Right ventricle myocardium superior (tissue), 1 donor: ENCODE measurements at places on chromosomes 7 and 10.

DNA sequence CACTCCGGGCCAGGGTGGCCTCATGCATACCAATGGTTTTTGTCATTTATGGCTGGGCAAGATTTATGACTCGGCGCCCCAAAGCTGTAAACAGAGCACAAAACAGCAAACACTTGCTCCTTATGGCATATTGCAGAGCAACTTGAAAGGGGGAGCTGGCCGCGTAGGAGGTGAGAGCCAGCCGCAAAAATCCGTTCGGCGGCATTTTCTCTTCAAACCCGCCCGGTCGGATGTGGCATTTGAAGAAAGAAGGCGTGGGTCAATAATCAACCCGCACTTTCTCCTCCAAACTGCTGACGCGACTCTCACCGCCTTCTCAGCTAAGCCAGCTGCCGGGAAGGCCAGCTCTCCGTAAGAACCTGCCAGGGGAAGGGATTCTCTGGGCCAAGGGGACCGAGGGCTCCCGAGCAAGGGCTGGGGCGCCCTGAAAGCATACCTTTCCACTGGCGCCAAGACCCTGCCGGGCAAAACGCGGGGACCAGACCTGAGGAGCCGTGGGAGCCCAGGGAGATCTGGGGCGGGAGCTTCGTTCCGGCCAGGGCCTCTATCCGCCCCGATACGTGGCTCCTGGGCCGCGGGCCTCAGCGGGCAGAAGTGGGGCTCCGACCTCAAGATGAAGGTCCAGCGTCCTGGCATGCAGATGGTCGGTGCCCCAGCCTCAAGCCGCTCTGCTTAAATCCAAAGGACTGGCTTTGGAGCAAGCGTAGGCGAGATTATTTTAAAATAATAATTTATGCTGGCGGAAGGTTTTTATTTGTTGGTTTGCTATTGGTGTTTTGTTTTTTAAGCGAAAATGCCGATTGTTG lies 12.9 kb upstream of the HOXA2 start:
- no peak for DNase-seq

DNA sequence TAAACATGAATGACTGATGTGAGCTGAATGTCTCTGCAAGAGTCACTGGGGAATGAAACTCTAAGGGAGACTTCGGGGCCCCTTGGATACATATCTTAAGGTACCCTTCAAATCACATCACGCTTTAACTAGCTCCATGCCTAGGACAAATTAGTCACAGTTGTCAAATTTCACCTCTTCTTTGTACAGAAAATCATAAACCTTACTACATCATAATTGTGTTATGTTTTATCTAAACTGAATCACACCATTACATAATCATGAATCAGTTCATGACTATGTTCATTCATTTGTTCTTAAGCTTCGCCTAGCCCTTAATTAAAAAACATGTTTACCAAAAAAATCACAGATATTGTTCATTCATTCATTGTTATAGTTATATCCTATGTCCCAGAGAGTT lies 2.1 kb upstream of the SLC13A1 start:
- no peak for DNase-seq

GRCh38 chr7:32892521-32893206 lies 1.1 kb upstream of the KBTBD2 start:
- DNase-seq: peak; percentile 60

- no peak for DNase-seq
Measured at GRCh38 chr10:99779335-99779734, 3.1 kb upstream of the ABCC2 start.

DNA sequence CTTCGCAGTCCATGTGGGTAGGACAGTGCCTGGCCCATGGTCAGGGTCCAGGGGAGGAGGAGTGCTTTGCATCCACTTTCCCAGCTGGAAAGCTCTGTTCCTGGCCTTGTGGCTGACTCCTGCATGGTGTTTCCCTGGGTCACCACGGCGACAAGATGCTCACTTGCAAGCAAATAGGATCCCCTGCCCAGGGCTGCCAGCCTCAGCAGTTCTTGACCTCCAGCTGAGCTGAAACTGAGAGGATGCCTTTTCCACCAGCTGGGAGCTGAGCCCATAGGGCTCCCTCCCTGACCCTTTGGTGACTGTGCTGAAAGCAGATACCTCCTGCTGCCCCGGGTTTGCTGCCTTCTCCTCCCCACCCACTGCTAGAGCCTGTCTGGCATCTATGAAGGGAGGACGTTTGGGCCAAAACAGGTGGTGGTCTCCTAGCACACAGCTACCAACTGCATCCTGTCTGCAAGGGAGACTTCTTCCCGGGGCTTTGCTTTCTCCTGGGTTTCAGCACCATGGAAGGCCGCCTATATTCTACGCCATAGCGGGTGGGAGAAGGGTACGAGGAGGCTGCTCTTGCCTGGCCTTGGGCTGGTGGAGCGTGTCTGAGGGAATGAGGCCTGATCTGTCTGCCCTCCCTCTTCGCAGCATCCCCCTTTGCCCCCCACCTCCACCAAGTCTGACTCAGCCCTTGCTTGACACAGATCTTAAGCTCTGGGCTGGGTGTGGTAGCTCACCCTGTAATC lies 34.4 kb downstream of the UBTD1 start:
- DNase-seq: no peak

- DNase-seq: no peak
Measured at GRCh38 chr10:84534168-84534567, 205.8 kb downstream of the CCSER2 start.

DNA sequence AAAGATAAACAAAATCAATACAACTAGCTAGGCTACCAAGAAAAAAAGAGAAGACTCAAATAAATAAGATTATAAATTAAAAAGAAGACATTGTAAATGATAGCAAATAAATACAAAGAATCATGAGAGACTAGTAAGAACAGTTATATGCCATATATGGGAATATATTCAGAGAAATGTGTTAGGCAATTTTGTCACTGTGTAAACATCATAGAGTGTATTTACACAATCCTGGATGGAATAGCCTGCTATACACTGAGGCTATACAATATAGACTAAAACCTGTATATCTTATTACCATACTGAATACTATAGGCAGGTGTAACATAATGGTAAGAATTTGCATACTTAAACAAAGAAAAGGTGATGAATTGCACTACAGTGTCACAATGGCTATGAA lies 717.4 kb downstream of the PARD3 start:
- no peak for DNase-seq

DNA sequence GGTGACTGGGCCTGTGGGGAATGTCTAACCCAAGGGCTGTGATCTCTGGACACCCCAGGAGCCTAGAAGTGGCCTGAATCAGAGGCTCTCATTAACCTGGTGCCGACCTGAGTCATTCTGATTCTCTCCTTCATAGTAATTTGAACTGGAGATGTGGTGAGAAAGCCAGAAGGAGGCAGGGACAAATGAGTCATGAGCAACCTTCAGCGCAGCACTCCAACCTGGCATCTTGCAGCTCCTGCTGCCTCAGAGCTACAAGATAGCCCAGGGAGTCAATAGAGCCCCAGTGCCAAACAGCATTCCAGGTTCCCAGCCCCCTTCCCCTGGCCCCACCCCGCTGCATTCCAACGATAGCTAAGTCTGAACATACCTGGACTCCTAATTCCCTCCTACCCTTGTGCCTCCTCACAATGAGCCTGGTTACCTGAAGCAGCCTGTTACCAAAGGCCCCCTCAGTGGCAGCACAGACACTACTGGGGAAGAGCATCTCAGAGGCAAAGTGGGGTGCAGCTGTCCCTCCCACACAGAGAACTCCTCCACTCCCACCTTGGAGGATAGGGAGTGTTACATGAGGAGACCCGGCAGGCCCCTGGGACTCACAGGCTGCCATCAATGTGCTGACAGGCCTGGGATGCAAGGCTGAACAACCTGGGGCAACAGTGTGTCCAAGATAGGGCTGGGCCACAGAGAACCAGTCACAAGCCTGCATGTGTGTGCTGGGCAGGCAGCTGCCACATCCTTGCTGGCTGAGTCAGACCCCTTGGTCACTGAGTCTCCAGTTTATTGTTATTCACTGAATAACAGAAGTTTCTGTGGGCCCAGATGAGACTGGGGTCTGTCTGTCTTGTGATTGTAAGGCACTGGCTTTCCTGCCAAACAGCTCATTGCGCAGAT lies 76.8 kb upstream of the LEP start:
- DNase-seq: no peak

DNA sequence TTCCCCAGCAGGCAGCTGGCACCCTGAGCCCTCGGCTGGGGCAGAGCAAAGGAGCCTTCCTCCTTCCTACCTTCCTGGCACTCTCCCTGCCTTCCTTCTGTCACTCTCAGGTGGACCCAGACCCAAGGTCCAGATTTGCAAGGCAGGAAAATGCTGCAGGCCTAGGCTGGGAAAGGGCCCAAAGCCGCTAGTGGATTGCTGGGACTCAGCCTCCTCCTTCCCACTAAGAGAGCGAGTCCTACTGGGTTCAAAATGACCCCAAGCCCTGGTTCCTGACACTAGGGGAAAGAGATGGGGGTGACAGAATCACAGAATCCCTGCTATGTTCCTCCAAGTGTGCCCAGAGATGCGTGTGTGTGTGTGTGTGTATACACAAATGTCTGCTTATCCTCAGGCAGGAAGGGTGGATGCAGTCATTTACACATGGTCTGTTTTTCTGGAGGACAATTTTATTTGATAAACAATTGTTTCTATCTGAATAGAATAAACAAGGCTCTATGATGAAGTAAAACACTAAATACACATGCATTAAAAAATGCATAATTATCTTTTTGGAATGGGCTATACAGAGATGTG lies 1.3 kb upstream of the PLAU start:
- DNase-seq: no peak

DNA sequence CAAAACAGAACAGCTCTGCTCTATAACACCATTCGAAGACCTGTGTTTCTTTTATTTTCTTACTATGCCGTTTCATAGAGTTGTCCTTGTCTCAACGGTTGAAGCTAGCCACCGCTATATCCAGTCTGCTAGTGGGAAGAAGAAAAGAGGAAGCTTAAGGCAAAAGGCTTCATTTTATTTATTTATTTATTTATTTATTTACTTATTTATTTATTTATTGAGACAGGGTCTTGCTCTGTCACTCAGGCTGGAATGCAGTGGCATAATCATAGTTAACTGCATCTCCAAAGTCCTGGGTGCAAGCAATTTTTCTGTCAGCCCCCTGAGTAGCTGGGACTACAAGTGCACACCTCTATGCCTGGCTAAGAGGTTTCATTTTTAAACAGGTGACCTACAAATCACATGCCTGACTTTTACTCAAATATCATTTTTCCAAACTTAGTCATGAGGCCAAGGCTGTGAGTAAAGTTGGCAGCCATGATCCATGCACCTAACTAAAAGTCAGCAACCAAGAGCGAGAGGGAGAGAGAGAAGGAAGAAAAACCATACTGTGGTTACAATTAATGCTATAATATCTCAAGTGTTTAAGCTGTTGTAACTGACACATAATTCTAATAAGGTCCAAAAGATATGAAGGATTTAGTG lies 1305.3 kb upstream of the LRRTM3 start:
- no peak for DNase-seq

DNA sequence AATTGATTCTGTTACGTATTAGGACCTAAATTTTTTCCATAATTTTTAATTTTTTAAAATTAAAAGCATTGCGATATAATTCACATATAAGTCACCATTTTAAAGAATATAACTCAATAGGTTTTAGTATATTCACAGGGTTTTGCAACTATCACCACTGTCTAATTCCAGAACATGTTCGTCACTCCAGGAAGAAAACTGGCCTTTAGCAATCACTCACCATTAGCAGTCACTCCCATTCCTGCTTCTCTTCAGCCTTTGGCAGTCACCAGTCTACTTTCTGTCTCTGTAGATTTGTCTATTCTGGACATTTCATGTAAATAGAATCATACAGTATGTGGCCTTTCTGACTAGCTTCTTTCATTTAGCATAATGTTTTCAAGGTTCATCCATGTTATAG lies 176.5 kb downstream of the EXOC4 start:
- DNase-seq: no peak

DNA sequence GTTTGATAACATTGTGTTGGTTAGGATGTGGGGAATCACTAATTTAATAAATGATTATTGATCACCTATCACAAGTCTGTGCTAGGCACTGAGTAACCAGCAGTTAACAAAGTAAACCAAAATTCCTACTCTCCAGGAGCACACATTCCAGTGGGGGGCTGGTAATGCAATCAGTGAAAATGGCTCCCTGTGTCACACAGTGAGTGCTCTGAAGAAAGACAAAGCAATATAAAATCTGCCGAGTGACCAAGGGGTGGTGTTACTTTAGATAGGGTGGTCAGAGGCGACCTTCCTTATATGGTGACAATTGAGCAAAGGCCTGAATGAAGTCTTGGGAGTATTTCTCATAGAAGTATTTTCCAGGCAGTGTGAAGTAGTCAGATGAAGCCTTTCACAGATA lies 13.6 kb upstream of the SMC3 start:
- no peak for DNase-seq

DNA sequence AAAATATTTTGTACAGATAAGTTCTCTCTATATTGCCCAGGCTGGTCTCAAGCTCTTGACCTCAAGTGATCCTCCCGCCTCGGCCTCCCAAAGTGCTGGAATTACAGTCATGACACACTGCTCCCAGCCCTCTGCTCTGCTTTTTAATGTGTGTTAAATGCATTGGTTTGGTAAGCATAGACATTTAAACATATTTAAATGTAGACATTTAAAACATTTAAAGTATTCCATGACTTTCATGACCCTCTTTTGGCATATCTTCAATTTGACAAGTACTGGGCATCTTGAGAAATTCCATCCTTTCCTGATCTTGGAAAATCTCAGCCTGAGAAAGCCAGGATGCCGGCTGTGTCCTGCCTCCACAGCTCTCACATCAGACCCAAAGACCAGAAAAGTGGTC lies 5.2 kb upstream of the SAR1A start:
- DNase-seq: no peak
